ENCODE measurements at places on chromosomes 7 and 10. TPM values are rescaled to one million over a fixed set of nuclear protein-coding genes. Genes with fewer than 3 reads are reported as not detected.

DNA sequence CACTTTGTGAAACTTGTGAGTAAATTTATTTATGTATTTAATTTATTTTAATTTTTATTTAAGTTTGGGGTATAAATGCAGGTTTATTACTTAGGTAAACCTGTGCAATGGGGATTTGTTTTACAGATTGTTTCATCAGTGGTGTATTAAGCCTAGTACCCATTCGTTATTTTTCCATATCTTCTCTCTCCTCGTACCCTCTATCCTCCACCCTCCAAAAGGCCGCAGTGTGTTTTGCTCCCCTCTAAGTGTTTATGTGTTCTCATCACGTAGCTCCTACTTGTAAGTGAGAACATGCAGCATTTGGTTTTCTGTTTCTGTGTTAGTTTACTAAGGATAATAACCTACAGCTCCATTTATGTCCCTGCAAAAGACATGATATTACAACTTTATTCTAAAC lies 145.4 kb upstream of the SMIM30 start:
- H3K27ac ChIP-seq = no peak overlapping the region
- DNase-seq = no peak
- H3K27me3 ChIP-seq = no peaks in the 10 kb centered on the region
- no peaks in the 10 kb centered on the region for H3K4me1 ChIP-seq
- H3K36me3 ChIP-seq = no peaks in the 10 kb centered on the region

DNA sequence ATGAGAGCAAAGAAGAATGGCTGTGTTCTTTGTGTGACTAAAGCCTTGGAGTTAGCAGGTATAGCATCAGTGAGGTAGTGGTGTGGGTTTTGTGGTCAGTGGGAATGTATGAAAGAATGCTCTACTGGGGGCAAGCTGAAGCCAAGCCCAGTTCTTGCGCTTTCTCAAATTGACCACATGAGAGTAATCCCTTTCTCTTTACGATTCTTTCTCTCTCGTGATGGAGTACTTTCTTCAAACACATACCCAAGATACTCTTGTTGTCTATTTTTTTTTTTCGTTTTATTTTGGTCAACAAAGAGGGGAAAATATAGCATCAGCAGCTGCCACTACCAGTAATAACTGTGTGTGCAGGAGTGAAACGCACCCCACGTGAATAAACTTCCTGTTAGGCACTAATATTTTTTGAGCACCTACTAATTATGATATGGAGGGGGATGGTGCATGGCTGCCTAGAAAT lies 8.4 kb upstream of the PANK1 start:
- H3K27me3 ChIP-seq = no peaks in the 10 kb centered on the region
- no peak for DNase-seq
- no peaks in the 10 kb centered on the region for H3K4me1 ChIP-seq
- H3K36me3 ChIP-seq = peaks cover 10% of the 10 kb centered on the region
- no peak overlapping the region for H3K4me3 ChIP-seq
- H3K27ac ChIP-seq = no peak overlapping the region

- peaks cover 3% of the 10 kb centered on the region for H3K4me1 ChIP-seq
- peak overlapping the region; percentile 90 for H3K27ac ChIP-seq
- H3K36me3 ChIP-seq = no peaks in the 10 kb centered on the region
- peak overlapping the region; percentile 93 for H3K4me3 ChIP-seq
These were observed 566 bp downstream of the ASNS start for GRCh38 chr7:97871659-97872024.

GRID1 gene
- total RNA-seq = 8.0 TPM

DNA sequence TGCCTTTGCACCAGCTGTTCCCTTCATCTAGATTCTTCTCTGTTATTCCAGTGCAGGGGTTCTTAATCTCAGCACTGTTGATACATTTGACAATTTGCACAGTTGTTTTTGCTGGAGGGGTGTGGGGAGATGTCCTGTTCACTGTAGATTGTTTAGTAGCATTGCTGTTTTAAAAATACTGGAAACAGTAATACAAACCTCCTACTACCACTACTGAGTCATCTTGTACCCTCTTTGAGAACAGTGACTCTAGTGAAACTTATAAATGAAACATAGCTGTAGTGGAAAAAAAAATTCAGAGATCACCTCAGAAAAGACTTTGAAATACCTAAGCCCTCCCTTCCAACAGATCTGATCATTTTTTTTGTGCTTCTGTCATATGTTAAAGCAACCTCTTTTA lies 154.8 kb upstream of the TMEM196 start:
- no peaks in the 10 kb centered on the region for H3K36me3 ChIP-seq
- H3K27me3 ChIP-seq = peaks cover 2% of the 10 kb centered on the region
- no peak for DNase-seq
- H3K4me1 ChIP-seq = no peaks in the 10 kb centered on the region
- no peak overlapping the region for H3K4me3 ChIP-seq

GRCh38 chr7:39461263-39461820 lies 104.9 kb upstream of the YAE1 start:
- H3K4me1 ChIP-seq = peaks cover 27% of the 10 kb centered on the region
- no peak overlapping the region for H3K27ac ChIP-seq
- H3K36me3 ChIP-seq = no peaks in the 10 kb centered on the region
- no peaks in the 10 kb centered on the region for H3K27me3 ChIP-seq
- no peak for DNase-seq
- peak overlapping the region; percentile 5 for H3K4me3 ChIP-seq

- H3K4me1 ChIP-seq = peaks cover 23% of the 10 kb centered on the region
- DNase-seq = no peak
- peaks cover 5% of the 10 kb centered on the region for H3K27me3 ChIP-seq
- peaks cover 7% of the 10 kb centered on the region for H3K36me3 ChIP-seq
- no peak overlapping the region for H3K27ac ChIP-seq
These were observed 47.4 kb downstream of the LRRC4 start for GRCh38 chr7:127983804-127984332.

KCP gene
- total RNA-seq = 2.2 TPM

DNA sequence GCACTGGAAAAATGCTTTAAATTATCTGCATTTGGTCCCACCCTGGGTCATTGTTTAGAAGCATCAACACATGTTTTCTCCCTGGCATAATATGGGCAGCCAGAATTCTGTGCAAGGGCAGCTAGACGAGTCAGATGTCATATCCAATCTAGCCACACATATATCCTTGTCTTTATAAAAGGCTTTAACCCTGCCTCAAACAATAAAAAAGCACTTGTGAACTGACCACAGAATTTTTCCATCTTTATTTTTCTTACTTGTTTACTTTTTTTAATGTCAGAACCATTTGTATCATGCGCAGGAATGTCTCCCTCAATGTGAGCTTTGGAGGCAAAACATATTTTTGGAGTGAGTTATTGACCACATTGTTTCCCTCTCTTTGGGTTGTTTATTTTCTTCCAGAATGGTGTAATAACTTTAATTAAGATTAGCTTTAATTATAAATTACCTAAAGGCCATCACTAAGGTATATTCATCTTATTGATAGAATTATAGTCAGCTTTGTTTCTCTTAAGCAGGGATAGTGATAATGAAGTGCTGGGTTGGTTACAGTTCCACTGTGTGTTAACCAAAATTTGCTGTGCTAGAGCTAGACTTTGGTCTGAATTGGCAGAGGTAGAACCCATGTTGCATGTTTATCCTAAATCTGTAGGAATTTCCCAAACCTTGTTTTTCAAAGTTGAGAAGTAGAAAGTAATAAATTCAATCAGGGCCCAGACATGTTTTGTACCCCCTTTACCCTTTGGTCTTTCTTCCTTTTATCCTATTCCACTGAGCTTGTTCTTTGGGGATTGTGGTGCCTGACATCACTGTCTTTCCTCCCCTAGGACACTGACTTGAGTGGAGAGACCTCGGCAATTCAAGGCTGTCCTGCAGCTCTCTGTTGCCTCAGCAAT lies 1078.4 kb downstream of the KCNMA1 start:
- no peak overlapping the region for H3K27ac ChIP-seq
- no peak for DNase-seq
- H3K27me3 ChIP-seq = no peaks in the 10 kb centered on the region
- H3K4me3 ChIP-seq = no peak overlapping the region
- H3K36me3 ChIP-seq = no peaks in the 10 kb centered on the region
- H3K4me1 ChIP-seq = no peaks in the 10 kb centered on the region

- peaks cover 18% of the 10 kb centered on the region for H3K4me1 ChIP-seq
- DNase-seq = no peak
- no peaks in the 10 kb centered on the region for H3K27me3 ChIP-seq
These were observed 14.5 kb downstream of the KLHL7 start for GRCh38 chr7:23120106-23120505.
